Stimulated activated CD8-positive, alpha-beta memory T cell treated with anti-CD3 and anti-CD28 coated beads, Interleukin-4, amount 100 ng/mL, for 4 hours (primary cell): ENCODE measurements at places on chromosomes 7 and 10.

DNA sequence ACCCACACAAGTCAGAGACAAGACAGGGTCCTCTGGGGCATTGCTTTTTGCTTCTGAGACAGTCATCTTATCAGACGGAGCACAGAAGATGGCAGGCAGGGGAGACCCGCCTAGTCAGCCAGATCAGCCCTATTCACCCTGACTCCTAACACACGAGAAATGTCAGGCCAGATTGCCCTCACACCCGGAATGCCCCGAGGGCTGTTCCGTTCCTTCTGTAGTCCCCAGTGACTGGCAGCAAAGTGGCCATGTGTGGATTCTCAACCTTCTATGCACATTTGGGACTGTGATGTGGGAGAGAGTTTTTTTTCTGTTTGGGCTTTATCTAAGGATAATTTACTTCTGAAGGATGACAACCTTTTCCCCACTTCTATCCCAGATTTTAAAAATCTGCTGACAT, 35.5 kb upstream of the TBX20 start:
- DNase-seq, result no peak

GRCh38 chr10:70258216-70258615, 25.0 kb upstream of the PPA1 start:
- no peak for DNase-seq

DNA sequence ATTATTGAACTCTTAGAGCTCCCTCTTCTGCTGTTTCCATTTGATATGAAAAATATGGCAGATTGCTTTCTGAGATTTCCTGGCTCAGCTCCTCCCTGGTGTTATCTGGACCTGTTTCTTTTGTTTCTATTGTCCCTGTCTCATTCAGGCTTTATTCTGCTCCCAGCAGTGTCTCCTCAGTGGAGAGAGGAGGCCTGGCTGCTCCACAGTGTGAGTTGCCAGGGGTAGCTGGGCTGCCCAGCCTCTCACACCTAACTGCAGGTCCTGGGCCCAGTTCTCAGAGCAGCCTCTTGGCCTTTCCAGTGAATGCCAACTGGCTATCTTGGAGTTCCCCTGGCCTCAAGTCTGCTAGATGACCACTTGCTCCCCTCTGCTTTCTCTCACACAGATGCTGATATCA, 127.0 kb downstream of the VPS41 start:
- DNase-seq, result no peak

- no peak for DNase-seq
Measured at GRCh38 chr7:7569615-7570014, 2.9 kb downstream of the MIOS start.

- DNase-seq, result no peak
Measured at GRCh38 chr7:45695249-45695995, 121.3 kb downstream of the ADCY1 start.

DNA sequence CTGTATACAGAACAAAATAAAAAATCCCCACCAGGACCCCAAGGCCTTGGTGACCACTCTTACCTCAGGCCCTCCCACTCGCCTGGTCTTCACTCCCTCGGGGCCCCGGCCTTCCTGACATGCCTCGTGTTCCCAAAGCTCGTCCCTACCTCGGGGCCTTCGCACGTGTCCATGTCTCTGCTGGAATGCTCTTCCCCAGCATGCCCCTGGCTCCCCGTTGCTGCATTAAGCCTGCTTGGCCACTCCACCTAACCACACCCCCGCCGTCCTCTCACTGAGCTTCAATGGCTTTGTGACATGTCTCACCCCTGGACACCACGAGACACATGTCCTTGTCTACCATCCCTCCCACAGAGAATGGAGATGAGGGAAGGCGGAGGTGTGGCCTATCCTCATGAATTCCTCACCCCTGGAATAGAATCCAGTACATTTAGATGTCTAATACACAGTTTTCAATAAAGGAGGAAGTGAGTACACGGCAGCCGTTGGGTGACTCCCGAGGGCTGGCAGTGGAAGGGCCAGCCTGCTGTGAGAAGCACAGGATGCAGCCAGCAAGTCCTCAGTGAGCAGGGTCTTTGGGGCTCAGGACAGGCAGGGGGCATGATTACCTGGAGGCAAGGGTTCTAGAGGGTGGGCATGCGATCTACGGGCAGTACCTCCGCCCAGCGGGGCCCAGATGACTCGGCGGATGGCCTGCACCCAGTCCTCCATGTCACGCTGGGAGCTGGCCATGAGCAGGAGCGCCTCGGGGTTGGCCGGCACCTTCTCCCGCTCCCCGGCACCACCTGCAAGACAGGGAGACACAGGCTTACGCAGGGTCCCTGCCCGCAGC, 125.7 kb downstream of the ARHGAP22 start:
- DNase-seq, result no peak

- no peak for DNase-seq
Measured at GRCh38 chr7:47471831-47472230, 110.1 kb downstream of the TNS3 start.

DNA sequence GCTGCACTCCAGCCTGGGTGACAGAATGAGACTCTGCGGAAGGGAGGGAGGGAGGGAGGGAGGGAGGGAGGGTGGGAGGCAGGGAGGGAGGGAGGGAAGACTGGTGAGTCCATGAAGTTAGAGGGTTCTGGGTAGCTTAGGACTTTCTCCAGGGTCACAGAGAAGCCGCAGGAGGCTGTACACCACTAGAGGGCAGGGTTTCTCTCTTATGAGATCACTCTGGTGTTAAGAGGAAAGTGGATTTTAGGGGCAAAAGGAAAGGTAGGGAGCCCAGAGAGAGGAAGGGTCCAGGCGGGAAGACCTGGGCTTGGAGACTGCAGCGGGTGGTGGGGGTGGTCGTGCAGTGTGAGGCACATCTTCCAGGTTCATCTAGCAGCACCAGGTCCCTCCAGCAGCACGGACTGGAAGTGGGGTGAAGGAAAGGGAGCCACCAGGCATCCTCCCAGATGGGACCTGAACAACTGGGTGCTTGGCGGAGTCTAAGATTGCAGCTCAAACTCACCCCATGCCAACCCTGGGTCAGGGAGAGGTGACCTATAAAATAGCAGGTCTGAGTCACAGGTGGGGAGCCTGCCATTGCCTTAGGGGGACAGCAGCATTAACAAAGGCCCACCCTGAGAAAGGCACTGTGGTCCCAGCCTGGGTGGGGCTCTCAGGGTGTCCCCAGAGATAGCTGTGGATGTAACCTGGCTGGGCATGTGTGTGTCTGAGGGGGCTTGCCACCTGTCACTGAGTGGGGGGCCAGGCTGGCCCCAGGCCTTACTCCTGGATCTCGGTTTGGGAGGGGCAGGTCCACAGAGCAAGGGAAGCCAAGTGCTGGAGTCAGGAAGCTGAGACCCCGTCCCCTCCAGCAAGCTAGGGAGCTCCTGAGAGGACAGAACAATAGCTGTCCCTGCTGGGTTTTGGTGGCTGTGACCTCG, 48.5 kb upstream of the SLC29A3 start:
- no peak for DNase-seq

DNA sequence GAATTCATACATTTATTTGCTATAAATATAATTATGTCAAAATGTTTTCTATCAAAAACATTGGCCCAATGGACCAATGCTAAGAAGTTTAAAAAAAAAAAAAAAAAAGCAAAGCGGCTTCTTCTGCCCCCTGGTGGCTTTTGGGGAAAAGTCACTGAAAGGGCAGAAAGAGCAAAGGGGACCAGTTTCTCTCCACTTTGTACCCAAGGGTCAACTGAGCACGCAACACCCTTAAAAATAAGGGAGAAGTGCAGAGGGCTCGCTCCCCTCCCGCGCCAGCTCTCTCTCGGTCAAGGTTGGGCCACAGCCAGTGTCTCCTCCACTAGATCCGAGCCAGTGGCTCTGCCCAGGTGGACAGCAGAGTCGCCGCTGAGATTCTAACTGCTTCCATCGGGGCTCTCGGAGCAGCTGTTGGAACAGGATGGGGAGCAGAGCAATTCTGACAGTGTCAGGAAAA, 136.4 kb upstream of the FGFR2 start:
- no peak for DNase-seq
